Activated naive CD4-positive, alpha-beta T cell (primary cell): ENCODE measurements at places on chromosomes 3 and 15.

DNA sequence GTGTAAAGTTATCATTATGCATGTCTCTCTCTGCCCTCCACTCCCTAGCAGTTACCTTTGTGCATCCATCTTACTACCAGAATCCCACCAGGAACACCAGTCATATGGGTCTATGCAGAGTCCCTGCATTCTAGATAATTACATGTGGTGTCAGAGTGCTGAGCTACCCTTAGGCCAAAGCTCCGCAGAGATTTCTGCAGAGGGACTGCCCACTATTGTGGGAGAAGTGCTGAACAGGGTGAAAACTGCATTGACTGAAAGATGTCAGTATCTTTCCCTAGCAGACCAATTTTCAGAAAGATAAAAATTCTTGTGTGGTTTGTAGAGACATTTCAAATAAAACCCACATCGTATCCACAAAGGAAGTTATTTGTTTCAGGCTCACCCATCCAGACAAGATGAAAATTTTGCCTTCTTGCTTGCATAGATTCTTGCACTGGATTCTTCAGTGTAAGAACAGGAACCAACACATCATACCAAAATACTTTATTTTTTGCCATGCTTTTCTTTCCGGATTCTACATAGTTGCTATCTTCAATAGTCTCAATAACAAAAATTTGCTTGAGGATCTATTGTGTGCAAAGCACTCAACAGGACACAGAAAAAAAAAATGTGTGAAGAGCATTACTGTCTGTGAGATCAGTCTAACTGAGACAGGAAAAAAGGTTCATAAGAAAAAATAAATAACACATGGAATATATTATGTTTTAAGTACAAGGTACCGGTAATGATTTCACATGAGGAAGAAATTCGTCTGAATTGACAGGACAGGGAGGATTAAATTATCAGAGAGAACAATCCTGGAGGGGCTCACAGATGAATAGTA is 32.0 kb upstream of the CCDC80 start:
- DNase-seq = no peak

DNA sequence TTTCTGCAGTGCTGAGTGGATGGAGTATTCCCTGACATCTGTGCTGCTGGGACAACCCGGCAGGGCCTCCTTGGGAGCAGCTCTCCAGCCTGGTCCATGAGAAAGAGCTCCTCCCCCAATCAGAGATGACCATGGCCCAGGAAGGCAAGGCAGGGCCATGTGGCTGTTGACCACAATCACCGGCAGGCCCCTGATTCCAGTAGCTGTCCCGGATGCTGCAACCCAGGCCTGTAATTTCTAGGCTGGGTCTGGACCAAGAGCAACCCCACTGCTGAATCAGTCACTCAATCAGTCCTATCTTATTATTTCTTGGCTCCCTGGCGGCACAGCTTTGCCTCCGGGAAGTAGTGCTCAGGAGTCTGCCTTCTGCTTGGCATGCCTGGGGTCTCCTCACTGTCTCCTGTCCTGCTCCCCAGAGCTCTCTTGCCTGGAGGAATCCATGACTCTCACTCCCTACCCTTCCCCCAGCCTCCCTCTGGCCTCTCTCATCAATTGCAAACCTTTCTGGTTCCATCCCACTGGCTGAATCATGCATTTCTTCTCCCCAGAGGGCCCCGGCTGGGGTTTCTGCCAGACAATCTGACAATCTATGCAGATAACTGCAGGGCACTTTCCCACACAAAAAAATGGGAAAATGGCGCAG is 32.6 kb upstream of the ITGA11 start:
- no peak for DNase-seq

DNA sequence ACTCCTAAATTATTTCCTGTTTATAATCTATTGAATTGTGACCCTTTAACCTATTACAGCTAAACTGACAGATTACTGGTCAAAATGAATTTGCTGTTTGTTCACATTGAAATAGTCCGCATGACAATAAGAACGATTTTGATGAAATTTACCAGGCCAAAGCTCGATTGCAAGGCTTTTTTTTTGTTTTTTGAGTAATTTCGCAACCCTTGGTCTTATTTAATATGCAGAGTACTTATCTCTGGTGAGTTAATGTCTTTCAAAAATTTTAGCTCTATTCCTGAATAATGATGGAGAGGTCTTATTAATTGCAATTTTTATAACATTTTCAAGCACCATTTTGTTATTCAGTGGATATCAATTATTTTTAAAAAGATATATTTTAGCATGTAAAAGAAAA is 362.4 kb downstream of the OTOL1 start:
- DNase-seq = no peak

DNA sequence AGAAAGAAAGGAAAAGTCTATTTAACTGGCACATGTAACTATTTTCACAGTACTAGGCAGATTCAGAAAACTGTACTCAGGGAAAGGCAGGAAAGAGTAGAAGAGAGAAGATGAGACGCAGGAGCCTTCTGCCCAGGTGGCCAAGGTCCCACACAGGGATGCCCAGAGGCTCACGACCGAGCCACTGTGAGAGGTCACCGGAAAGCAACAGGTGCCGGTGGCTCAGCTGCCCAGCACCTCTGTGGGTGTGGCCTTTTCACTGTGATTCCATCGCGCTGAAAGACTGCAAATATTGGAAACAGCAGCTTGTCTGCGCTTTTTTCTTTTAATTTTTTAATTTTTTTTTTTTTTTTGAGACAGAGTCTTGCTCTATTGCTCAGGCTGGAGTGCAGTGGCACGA is 226.8 kb downstream of the OCA2 start:
- DNase-seq = no peak

- no peak for DNase-seq
These were observed 43.6 kb downstream of the NMNAT3 start for GRCh38 chr3:139634111-139634635.

DNA sequence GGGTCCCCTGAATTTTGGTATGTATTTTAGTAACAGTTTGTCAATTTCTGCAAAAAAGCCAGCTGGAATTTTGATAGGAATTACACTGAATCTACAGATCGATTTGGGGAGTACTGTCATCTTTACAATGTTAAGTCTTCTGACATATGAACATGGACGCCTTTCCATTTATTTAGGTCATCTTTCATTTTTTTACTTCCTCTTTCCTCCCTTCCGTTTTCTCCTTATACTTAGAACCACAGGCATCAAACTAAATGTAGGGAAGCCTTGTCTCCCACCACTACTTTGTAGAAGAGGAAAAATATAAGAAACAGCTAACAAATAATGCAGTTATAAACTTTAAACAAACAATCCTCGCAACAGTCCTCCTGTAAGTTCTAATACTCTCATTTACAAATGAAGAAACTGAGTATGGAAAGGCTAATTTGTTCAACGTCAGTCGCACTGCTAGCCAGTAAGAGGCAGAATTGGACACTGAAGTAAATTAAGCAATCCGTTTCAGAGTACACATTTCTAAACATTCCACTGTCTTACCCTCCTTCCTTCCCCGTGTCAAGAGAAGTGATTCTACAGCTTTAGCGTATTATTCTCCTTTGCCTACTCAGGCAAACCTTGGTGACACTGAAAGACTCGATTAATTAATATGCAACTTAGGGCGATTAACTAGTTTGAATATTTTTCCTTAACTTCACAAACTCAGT is 25.6 kb downstream of the RHOA start:
- DNase-seq = no peak

DNA sequence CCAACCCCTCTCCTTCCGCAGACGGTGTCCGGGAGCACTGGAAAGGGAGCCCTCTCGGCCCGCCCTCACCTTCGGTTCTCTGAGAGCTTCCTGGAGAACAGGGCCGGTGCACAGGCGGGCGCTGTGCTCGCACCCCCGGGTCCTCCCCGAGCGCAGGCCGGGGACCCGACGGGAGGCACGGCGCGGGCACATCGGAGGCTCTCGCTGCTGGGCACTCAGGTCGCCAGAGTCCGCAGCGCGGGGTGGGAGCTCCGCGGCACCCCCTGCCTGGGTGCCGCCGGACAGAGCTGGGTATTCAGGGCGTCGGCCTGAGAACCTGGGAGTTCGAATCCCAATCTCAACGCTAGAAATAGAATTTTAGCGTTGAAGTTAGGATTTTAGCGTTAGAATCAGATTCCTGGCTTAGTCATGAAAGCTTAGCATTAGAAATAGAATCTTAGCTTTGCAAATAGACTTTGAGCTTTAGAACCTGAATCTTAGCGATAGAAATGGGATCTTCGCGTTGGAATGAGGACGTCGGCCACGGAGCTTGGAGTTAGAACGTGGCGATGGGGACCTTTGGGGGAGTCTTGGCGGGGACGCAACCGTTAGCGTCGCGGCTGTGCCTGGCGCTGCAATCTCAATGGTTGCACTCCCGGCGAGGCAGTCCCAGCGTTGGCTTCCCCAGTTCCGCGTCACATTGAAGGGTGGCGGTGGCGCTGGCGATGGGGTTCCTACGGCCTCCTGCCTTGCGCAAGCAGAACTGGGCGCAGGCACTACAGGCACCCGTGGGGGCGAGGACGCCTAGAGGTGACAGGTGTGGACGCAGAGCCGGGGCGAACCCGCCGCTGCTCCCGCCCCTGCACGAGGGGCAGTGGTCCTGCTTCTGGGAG is 549 bp downstream of the TRH start:
- DNase-seq = peak; percentile 1

DNA sequence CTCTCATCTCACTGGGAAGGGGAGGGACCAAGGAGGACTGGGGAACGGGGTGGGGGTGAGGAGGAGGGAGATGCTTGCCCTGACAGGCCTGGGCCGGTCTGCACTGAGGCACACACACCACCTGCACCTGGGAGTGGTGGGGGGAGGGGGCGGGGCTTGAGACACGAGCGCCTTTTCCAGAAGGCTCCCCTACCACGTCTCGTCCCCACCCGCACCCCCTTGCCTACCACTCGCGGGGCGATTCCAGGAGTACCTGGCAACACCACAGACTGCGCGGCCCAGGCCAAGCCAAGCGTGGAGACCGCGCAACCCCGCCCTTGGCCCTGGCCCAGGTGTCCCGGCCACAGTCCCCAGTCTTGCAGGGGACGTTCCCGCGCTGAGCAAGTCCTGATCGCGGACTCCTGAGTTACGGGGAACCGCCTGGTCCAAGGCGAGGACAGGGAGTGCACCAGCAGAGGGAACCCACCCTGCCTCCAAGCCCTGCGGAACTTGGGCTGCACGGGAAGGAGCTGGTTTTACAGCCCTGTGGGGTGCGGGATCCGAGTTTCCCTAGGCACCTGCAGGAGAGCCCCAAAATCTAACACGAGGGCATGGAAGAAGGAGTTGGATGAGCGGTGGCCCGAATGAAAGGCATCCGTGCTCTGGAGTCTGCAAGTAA is 68.1 kb upstream of the SH3GL3 start:
- DNase-seq = no peak

DNA sequence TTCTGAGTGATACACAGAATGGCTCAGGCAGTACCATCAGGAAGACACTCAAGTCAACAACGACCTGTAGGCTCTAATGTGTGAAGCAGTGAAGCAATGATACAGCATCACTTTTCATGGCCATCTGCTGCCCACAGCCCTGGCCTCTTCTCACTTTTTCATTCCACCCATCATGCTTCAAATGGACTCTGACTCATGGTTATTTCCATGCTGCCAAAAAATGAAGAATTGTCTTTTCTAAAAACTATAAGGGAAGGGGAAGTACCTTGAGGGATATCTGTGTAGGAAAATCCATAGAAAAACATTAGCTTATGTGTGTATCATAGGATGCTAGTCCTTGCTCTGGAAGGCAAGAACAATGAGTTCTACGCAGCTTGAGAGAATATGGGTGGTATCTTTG is 11.5 kb downstream of the HGD start:
- no peak for DNase-seq

GRCh38 chr15:23734862-23735261 is 47.8 kb upstream of the NDN start:
- no peak for DNase-seq

- DNase-seq = no peak
These were observed 54.6 kb downstream of the UMPS start for GRCh38 chr3:124784686-124785382.

- DNase-seq = no peak
These were observed 60.3 kb downstream of the CHRD start for GRCh38 chr3:184440151-184440550.

GRCh38 chr15:60343221-60343970 is 54.4 kb downstream of the ANXA2 start:
- no peak for DNase-seq

DNA sequence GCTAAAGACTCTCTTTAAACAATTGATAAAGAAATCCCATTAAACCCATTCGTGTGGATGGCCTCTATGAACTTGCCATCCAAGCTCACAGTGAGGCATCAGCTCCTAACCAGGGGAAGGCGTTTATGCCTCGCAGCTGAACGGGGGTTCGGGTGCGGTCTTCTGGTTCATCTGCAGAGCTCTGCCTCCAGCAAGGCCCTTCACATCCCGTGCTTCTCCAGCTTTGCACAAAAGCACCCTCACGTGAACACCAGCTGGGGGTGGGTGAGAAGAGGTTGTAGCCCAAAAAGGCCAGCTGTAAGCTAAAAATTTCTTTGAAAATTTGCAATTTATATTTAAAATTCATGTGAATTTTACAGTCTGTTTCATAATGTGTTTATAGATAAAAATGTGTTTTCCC is 39.5 kb upstream of the ZNF148 start:
- DNase-seq = no peak

DNA sequence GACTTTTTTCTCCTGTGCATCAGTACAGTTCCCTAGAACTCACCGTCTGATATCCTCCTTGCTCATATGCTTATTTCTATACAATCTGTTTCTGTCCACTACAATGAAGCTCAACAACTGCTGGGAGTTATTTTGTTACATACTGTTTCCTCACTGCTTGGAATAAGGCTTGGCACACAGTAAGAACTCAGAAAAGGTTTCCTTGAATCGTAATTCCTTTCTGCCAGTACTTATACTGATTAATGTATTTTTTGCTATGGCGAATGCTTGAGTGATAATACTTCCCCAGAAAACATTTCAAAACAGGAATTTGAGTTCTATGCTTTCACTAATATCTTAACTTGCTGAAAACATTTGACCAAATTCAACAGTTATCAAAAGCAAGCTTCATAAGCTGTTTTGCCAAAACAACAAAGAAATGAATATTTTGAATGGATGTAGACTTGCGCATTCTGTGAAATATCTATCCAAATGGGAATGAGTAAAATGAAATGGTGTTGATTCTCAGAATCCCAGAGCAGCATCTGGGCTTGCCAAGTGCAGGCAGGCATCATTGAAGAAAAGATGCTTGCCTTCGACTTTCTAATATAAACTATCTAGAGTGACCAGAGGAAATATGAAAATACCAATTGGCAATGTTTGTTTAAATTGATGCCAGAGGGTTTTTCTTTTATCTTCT is 286.3 kb downstream of the RAP2B start:
- no peak for DNase-seq

DNA sequence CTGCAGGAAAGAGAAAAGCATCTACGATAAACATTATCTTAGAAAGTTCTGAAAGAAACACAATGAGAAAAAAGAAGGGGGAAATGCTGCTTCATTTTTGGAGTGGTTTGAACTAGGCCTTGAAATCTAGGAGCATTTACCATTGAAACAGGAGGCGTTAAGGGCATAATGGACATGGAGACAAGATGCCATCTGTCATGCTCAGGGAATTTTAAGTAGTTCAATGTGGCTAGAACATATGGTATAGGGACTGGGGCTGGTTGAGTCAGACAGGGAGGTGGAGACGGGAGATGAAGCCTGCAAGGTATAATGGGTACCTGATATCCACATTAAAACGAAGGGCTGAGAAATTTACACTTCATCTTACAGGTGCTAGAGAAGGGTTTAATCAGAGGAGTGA is 10.4 kb upstream of the PLAAT1 start:
- DNase-seq = no peak

- DNase-seq = no peak
These were observed 27.1 kb downstream of the GOLGB1 start for GRCh38 chr3:121722411-121722810.

GRCh38 chr3:178291574-178292370 is 244.5 kb upstream of the KCNMB2 start:
- no peak for DNase-seq

- DNase-seq = no peak
These were observed 19.5 kb downstream of the SMARCC1 start for GRCh38 chr3:47762233-47762632.

GRCh38 chr3:175646865-175647264 is 787.7 kb downstream of the NAALADL2 start:
- DNase-seq = no peak
